Left hindlimb (tissue), 1 donor: ENCODE measurements at places on chromosomes 7 and 10.

- no peak for DNase-seq
These were observed 62.2 kb downstream of the GSAP start for GRCh38 chr7:77353911-77354310.

GRCh38 chr10:26391701-26392695 is 46.1 kb upstream of the APBB1IP start:
- no peak for DNase-seq

GRCh38 chr10:71357792-71358265 is 38.8 kb downstream of the SLC29A3 start:
- DNase-seq, result no peak

- no peak for DNase-seq
These were observed 713.1 kb downstream of the GATA3 start for GRCh38 chr10:8767591-8767990.

DNA sequence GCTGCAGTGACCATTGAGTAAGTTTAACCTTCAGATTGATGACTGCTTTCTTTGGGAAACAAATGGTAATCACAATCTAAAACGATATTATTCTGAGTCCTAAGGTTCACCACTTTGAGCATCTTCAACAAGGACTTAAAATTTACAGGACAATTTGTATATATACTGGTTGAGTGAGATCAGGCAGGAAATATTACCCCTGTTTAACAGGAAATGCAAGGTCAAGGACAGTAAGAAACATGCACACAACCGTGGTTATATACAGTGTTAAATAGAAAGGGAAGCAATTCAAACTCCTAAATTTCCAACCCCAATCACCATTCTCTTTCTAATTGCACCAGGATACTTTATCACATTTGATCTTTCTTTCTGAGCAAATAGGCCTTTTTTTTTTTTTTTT is 96.1 kb downstream of the ZNF277 start:
- no peak for DNase-seq

DNA sequence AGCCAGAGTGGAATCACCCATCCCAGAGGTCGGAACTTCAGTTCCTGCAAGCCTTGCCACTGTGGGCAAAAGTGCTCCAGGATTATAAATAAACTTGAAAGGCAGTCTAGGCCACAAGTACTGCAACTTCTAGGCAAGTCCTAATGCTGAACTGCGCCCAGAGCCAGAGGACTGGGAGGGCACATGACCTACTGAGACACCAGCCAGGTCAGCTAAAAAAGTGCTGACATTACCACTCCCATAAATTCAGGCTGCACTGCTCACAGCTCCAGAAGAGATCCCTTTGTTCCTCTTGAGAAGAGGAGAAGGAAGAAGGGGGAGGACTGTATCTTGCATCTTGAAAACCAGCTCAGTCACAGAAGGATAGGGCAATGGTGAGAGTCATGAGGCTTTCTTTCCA is 1084.1 kb upstream of the PHF14 start:
- no peak for DNase-seq

DNA sequence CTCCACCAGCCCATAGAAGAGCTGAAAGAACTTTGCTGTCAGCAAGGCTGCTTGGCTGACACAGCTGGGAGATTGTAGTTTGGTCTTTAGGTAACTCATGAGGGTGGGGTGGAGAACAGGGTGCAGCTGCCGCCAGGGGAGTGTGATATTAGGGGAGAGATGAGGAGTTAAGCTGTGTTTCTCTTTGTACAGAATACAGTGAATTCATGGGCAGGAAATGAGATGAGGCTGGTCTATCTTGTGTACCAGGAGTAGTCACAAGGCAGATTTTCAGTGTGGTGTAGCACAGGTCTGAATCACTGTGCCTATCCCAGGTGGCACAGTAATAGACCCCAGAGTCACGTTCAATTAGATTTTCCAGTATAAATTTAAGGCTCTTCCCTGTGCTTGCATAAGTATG is 56.6 kb upstream of the TARP start:
- DNase-seq, result no peak

DNA sequence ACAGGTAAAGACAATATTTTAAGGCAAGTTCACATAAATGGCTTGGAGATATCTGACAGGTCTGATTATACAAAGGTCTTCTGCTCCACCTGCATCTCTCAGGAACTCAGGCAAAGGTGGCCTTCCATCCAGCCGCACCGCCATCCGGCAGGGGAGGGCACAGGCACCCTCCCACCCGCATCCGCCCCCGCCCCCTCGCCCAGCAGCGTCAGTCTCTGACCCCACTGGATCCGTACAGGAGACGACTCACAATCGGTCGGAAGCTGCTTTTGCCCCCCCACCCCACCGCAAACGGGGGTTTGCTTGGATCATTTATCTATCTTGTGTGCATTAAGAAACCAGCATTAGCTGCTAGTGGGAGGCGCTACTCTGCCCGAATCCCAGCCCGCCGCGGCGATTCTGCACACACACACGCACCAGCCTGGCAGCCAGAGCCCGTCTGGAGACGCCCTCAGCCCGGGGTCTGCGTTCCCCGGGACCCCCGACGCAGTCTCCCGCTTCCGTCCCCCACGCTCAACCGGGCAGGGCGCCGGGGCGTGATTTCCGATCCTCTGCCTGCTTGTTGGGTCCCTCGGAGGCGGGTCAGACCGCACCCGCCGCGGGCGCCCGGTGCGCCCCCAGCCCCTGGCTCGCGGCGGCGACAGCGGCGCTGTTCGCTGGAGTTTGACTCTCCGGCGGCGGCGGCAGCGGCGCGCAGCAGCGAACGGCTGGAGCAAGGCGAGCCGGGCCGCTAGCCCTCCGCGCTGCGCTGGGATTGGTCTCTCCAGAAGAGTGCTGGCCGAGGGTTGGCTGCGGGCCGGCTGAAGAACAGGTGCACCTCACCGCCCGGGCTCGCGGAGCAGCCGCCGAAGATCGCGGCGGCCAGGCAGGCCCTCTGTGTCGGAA is 820 bp upstream of the NRG3 start:
- peak; percentile 70 for DNase-seq

DNA sequence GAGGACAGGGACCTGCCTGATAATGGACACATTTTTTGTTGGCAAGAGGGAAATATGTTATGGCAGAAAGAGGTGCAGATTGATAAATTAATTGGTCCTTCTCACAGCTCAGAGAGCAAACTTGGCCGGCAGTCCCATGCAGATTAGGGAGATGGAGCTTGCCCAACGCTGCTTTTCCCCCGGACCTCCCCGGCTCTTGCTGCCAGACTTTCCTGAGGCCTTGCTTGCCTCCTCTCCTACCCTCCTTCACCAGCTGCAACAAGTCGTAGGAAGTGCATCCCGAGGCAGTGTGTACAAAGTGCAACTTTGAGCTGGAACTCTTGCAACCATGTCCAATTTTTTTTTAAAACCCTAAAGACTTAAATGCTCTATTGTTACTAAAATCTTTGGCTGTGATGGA is 215.5 kb downstream of the LRMDA start:
- DNase-seq, result no peak
